Right renal cortex interstitium (tissue), 3 donors: ENCODE measurements at places on chromosomes 5 and 9. TPM values are rescaled to one million over a fixed set of nuclear protein-coding genes. Genes with fewer than 3 reads are reported as not detected.

DNA sequence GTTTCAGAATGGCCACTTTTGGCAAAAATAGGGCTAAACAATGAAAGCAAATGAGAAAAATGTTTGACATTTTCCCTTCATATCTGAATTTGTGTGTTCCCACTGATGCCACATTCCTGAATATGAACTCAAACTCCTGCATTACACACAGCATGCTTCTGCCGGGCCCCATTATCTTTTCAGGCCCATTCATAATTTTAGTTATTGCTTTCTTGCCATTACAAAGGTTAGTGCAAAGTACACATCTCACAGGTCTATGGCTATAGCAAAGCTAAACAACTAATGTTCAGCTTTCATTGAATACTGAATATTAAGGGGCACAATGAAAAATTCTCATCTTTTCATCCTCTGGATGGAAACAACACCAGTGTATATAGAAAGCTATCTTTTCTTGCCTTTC is 568.9 kb upstream of the ZNF608 start:
- no peak for DNase-seq

DNA sequence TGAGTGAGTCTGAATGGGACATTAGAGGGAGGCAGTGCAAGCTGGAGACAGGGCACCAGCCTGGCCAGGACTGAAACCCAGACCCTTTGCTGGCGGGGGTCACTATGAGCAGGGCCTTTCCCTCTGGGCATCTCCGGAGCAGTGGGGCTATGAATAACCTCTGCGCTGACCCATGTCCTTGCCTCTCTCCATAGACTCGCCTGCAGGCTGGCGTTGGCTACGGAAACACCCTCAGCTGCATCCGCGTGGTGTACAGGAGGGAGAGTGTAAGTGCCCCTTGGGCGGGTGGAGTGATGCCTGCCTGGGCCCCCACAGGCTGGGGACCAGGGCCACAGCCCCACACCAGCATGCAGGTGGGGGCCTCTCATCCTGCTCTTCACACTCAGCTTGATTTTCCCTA is 15.8 kb downstream of the SLC25A48 start:
- DNase-seq, result no peak

- DNase-seq, result no peak
Observed at GRCh38 chr9:113520109-113520642, 56.6 kb downstream of the RGS3 start.

DNA sequence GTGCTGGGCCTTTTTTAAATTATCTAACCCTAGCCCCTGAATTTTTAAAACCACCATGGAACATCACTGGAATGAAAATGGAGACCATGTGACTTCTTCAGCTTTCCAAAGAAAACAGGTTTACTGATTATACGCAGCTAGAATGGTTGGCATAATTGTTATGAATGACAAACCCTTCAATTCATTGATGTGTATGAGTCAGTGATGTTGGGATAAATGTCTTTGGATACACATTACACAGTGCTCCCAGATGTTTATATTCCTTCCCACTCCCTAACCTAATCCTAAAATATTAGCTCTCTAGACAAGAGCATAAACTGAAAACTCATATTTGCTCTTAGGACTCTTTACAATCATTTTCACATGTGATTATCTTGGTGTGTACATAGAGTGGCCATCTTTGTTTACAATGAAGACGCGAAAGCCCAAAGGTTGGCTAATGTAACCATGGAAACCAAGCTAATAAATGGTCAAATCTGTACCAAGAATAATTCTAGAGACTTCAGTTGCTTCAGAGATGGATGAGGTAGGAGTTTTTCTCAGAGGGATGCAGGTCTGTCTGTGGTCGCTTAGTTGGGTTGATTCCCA is 131.2 kb upstream of the HMHB1 start:
- DNase-seq, result no peak

DNA sequence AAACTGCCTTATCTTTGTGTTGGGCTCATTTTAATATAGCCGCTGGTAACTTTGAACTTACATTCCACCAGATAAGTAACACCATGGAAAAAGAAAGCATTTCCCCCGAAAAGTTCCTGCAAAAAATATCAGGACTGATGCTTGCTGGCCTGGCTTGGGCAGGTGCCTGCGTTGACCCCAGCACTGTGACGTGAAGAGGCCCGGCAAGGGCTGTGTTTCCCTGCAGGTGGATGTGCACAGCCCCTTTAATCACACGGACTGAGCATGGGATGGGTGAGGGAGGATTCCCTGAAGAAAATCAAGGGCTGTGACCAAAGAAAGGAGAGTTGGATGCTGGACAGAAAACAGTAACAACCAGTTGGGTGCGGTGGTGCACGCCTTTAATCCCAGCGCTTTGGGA is 138.2 kb downstream of the NSG2 start:
- DNase-seq, result no peak

DNA sequence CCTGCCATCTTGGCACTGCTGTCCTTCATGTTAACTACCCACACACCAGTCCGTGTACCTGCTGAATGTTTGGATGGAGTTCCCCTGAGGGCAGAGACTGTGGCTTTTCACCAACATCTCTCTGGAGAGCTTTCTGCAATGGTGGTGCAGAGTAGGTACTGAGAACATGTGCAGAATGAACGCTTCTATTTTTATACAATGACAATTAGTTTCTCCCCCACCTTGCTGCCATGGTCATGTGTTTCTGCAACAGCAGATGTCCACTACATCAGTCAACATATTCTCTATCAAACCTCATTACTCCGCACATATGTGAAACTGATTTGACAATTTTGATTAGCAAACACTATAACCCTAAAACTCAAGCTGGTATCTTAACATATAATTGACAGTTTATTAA is 14.5 kb downstream of the PTCH1 start:
- no peak for DNase-seq

DNA sequence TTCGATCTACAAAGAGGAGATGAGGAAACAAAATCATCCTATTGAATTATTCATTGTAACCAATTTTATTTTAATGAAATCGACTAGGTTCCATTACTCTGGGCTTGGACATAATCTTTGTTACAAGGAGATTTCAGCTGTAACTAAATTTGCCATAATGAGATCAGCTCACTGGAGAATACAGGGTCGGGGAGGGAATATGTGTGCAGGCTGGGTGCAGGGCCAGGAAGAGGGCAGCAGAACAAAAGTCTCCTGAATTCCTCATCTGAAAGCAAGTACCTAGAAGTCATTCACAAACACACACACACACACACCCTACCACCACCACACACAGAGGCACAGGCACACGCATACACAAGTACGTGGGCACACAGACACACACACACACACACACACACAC is 151.2 kb downstream of the PAPPA start:
- DNase-seq, result no peak

GRCh38 chr5:19240170-19240569 is 747.8 kb downstream of the CDH18 start:
- no peak for DNase-seq

DNA sequence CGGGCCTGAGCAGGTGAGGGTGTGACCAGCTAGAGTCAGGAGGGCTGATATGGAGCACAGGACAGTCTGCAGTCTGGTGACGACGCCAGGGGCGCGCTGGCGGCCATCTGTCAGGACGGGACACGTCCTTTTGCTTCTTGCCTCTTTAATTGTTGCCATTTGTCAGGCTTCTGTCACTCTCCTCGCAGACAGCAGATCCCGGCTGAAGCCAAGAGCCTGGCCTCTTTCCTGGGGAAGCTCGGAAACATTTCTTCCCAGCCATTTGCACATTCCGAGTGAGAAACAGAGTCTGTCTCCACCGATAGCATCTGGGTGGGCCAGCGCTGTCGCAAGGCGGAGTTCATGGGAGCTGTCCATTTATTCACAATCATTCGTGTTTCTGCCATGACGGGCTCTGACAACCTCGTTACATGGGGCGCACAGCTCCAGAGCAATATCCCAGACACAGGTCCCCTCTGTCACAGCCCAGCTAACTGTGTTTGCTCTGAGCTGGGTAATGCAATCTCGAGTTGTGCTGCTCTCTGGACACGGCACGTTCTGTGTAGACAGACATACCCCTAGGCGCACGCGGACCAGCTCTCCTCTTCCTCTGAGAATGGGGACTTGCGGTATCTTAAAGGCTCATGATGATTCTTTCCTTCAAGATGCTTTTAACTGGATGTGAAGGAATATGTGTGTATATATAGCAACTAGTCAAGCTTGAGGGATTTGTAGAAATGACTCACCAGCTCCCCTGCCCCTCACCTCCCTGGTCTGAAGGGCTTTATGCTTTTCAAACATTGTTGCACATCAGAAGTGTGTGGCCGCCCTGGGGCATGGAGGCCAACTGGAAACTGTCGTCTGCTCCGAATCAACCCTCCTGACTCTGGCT is 105.3 kb upstream of the FCN2 start:
- DNase-seq, result no peak

- DNase-seq, result no peak
Observed at GRCh38 chr5:34003941-34004340, 3.9 kb downstream of the AMACR start.

DNA sequence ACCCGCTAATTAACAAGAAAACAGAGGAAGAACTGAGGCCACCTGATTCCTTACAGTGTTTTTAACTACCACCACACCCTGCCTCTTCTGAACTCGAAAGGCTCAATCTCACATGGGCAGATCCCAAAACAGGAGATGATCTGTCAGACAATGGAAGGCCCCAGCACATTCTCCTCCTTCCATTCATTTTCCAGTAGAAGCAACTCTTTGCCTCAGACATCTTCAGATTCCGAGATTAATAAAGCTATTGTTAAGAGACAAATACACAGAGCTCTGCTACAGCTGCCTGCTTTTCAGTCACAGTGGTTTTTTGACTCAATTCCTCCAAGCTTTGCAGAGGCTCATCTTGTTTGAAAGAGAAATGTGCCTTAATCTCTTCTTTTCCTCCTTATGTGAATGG is 127.2 kb upstream of the ADAMTSL1 start:
- no peak for DNase-seq

DNA sequence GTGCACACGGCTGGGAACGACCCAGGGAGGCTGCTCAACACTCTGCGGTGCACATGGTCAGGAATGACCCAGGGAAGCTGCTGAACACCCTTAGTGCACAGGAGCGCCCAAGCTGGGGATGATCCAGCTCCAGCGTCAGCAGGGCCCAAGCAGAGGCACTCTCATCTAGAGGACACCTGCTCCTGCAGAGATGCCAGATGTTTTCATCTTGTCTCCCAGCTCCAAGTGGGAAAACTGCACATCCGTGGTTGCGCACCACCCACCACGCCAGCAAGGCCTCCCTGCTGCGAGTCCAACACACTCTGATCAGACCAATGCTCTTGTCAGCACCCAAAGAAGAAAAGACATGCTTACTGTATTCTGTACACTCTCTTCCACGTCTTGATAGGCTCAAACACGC is 34.1 kb downstream of the UBE2QL1 start:
- DNase-seq, result no peak

DNA sequence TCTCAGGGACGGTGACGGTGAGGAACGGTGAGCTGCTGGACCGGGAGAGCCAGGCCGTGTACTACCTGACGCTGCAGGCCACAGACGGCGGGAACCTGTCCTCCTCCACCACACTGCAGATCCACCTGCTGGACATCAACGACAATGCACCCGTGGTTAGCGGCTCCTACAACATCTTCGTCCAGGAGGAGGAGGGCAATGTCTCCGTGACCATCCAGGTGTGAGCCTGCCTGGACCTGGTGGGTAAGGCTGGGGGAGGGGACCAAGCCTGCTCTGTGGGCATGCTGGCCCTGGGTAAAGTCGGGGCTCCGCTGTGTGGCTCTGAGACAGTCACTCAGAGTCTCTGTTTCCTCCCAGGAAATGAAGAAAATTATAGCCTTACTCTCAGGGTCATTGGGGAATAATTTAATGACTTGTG is 29.3 kb downstream of the CDHR2 start:
- no peak for DNase-seq

GRCh38 chr9:114027159-114027862 is 50.8 kb downstream of the AMBP start:
- no peak for DNase-seq

DNA sequence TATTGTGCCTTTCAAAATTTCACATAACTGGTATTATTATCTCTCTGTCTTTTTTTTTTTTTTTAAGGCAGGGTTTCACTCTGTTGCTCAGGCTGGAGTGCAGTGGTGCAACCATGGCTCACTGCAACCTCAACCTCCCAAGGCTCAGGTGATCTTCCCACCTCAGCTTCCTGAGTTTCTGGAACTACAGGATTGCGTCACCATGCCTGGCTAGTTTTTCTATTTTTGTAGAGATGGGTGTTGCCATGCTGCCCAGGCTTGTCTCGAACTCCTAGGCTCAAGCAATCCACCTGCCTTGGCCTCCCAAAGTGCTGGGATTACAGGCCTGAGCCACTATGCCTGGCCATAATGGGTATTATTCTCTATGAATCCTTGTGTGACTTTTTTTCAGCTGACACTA is 402.3 kb upstream of the SMARCA2 start:
- DNase-seq, result no peak

DNA sequence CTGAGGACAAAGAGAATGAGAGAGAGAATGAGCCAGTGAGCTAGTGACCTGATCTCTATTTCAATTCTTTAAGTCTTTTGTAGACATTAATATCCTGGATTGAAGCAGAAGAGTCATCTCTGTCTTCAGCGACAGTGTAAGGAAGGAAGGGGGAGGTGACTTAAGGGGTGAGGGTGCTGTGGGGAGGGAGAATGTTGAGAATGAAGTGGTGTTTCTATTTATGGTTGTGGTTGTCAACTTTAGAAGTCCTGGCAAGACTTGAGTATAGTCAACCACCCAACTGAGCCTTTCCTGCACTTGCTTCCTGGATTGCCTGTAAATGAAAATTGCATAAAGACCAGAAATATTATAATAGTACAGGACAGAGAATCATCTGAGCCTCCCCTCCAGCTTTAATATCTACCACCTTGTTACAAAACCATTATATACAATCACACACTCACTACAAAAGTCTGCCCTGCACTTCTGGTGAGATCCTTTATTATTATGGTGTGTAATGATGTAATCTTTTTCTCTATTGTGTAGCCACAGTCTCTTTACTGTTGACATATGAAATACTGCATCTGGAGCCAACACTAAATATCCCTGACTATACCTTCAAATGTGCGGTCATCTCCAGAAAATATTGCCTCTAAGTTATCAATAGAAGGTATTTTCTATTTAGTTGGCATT is 91.7 kb downstream of the NTRK2 start:
- no peak for DNase-seq

GRCh38 chr9:94822273-94822672 is 95.8 kb downstream of the AOPEP start:
- no peak for DNase-seq

DNA sequence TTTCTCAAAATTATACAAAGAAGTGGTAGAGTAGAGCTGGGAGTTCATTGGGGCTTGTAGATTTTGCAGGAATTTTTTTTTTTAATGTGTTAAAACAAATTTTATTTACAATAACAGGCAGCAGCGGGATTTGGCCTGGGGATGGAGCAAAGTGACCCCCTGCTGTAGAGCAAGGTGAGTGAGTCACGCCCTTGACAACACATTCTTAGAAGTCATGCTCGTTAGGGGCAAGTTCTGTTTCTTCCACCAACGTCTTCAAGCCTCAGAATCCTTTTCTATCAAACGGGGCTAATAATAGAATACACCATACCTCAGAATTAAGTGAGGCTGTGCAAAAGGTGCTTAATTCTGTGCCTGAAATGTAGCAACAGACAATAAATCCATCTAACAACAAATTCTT is 1.1 kb upstream of the ANKDD1B start:
- DNase-seq, result no peak

GRCh38 chr9:85062385-85063022 is 393.0 kb downstream of the NTRK2 start:
- DNase-seq, result no peak

The ADRA1B gene
- 2.5 TPM for polyA plus RNA-seq

The SHROOM1 gene
- polyA plus RNA-seq, result 10.8 TPM

The RAD50 gene
- 50.5 TPM for polyA plus RNA-seq

The FCHO2 gene
- 30.8 TPM for polyA plus RNA-seq

The AIF1L gene
- 428 TPM for polyA plus RNA-seq

The ADAMTS19 gene
- polyA plus RNA-seq, result 7.1 TPM

The IL31RA gene
- polyA plus RNA-seq, result 0.11 TPM

The GRIA1 gene
- 3.4 TPM for polyA plus RNA-seq

The SH3TC2 gene
- polyA plus RNA-seq, result 0.75 TPM

The OBP2B gene
- polyA plus RNA-seq, result not detected

The DMRTA1 gene
- 2.5 TPM for polyA plus RNA-seq
